ENCODE measurements at places on chromosomes 6 and 20.

DNA sequence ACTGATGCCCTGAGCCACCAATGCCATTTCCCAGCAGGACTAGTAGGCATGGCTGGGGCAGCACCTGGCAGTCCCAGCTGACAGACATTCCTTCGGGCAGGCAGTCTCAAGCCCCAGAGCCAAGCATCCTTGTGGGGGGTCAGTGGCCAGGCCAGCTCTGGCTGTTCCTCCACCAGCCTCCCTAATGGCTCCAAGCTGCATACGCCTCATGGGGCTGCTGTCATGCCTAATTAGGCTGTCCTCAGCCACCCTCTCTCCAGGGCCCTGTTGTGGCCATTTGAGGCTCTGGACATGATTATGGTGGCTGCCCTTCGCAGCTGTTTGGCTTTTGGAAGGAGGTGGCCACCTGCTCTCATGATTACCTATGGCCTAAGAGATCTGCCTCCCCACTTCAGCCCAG is 79.4 kb downstream of the DLGAP4 start:
- DNase-seq: no peak

DNA sequence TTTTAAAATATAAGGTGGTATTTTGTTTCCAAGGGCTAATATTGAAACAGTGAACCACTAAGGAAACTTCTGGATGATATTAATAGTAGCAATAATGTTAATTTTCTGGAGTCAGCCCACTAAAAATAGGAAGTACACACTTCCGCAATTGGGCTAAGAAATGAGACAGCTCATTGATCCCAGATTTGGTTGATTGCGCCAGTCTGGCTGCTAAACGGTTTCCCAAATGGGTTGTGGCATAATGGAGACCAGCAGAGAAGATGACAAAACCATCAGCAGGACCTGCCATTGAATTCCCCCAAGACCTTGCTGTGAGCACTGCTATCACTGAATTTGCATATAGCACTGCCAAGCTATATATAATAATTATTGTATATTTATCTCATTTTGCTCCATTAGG is 71.2 kb upstream of the SGK1 start:
- no peak for DNase-seq

DNA sequence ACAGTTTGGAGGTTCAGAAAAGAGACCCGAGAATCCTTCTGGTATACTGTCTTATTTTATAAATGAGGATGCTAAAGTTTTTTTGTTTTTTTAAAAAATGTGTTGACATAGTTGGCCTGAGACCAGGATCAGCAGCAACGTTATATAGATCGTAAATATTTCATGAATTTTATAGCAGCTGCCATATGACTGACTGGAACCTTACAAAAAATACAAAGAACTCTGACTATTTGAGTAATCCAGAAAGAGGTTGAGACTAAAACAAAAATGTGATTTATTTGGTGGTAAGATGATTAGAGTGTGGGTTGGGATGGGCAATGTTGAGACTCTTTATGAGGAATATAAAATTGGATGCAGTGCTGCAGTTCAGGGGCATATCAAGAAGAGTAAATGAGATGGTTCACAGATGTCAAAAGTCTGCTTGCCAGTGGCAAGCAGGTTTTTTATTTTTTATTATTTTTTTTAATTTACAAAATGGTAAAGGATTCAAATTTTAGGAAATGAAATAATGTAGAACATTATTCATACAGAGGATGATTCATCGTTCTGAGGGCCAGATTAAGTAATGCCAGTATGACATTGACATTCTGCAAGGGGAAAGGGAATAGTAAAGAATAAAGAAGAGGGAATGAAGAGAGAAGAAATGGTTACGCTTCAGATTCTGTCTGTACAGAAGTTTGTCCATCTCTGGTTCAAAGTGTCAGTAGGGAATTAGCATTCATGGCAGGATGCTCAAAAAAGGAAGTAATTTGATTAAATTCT is 58.5 kb downstream of the SCAF8 start:
- DNase-seq: no peak

- no peak for DNase-seq
These were observed 39.8 kb downstream of the GPR6 start for GRCh38 chr6:110017946-110018345.

- DNase-seq: no peak
These were observed 22.5 kb downstream of the TUBB2B start for GRCh38 chr6:3204921-3205320.

GRCh38 chr6:134539865-134540323 is 222.0 kb upstream of the SGK1 start:
- DNase-seq: no peak

- no peak for DNase-seq
These were observed 2.2 kb downstream of the HSPA1B start for GRCh38 chr6:31829633-31830283.

DNA sequence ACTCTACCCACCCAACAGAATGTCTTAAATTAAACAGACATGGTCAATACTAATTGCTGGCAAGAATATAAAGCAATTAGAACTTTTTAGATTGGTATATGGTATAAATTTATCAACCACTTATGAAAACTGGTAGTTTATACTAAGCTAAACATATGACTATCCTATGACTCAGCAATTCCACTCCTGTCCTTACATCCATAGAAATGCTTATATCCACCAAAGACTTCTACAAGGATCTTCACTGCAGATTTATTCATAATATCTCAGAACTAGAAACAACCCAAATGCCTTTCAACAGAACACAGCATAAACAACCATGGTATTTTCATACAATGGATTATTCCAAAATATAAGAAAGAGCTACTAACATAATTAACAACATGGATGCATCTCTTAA is 4.6 kb downstream of the ZNF184 start:
- no peak for DNase-seq

DNA sequence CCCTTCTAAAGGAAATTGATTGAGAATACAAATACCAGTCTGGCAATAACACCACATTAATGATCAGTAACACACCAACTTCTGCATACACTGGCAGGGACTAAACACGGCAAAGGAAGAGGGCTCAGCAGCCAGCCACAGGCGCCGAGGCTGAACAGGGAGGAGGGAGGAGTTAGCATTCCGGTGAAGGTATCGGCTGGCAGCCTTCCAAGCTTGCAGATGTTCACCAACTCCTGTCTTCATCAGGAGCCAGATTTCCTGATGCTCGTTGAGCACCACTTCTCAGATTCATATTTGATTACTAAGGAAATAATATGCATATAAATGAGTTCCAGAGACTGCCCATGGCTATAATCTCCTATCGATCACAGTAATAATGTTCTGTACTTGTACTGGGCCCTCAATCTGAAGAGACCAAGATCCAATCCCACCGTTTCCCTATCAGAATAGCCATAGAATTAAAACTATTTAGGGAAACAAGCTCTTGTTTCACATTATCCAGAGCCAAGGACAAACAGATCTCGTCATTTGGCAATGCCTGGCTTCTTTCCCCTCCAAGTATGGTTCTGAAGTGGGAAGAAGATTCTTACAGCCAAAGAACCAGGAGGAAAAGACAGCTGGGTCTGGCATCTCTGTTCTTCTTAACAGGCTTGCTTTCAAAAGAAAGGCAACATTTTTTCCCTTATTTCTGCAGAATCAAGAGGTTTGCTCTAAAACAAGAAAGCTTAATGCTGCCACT is 42.2 kb downstream of the GFOD1 start:
- DNase-seq: no peak

GRCh38 chr20:53782612-53783246 is 189.1 kb upstream of the ZNF217 start:
- DNase-seq: no peak

- no peak for DNase-seq
These were observed 418.6 kb downstream of the CDKAL1 start for GRCh38 chr6:20952699-20953474.

- DNase-seq: no peak
These were observed 124.0 kb upstream of the SLC2A12 start for GRCh38 chr6:134176264-134176975.

DNA sequence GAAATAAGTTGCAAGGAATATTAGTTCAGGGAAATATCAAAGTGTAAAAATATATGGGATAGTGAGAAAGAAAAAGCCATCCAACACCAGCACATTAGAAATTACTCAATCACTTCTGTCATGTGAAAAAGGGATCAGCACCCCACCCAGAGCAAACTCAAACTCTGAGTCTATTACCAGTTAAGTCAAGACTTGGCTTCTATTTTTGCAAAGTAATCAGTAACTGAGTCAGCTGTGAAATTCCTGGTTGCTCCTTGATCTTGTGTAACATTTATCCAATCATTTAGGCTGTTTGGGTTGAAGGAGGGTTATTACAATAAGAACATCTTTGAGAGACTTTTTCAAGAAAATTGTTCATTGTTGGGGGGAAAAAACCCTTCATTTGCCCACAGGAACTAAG is 51.2 kb downstream of the SLC22A23 start:
- no peak for DNase-seq

DNA sequence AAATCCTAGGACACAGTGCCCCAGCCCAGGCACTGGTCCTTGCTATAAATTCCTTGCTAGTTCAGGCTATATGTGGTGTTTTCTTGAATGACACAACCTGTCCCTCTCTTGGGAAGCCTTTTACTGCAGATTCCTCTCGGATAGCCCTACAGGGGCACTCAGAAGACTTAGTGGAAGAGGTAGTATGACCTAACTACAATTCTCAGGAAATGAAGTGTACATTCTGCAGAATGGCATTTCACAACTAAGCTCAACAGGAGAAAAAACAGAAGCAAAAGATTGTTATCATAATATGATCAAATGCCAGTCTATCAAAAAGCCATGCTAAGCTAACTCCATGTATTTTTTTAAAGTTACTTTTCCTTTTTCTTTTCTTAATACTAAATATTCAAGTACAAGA is 66.3 kb upstream of the FBXL4 start:
- no peak for DNase-seq

DNA sequence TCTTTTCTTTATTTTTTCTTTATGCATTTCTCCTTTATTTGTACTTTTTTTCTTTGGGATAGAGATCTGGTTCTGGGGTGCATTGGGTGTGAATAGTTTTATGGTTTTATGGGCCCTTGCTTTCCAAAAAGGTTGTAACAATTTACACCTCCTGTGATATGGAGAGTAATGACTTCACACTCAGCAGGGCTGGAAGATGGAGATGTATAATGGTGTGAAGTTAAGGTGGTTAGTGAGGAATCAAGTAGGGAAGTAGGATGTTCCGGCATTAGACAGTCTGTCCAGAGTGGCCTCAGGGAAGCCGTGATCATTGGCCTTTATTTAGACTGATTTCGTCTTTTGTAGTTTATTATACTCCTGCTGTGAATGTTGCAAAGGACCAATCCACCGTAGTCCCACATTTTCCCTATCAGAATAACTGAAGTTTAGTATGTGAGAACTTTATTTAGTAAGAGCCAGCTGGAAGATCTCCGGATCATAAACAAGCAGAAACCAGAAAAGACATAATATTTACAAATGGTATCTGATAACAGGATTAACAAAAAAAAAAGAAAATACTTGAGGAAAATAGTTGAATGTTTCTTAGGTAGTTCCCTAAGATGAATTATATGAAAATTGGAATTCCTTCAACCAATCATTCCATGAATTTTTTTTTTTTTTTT is 255.5 kb downstream of the TBC1D7 start:
- DNase-seq: no peak

GRCh38 chr6:129936329-129937165 is 75.4 kb upstream of the TMEM244 start:
- DNase-seq: no peak

DNA sequence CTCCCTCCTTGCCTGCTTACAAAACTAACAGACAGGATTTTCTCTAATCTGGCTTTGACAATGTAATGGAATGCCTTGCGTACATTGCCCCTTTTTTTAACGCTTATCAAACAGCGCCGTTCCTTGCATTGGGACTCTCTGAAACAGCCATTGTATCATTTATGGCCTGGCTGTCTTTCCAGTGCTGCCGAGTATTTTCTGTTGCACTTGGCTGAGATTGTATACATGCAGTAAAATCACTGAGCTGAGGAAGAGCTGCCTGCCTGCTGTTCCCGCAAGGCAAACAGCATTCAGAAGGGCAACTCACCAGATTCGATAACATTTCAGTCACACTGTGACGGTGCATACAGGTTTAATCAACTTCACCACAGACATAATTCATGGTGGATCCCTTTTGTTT is 106.0 kb downstream of the SH3BGRL2 start:
- DNase-seq: no peak

DNA sequence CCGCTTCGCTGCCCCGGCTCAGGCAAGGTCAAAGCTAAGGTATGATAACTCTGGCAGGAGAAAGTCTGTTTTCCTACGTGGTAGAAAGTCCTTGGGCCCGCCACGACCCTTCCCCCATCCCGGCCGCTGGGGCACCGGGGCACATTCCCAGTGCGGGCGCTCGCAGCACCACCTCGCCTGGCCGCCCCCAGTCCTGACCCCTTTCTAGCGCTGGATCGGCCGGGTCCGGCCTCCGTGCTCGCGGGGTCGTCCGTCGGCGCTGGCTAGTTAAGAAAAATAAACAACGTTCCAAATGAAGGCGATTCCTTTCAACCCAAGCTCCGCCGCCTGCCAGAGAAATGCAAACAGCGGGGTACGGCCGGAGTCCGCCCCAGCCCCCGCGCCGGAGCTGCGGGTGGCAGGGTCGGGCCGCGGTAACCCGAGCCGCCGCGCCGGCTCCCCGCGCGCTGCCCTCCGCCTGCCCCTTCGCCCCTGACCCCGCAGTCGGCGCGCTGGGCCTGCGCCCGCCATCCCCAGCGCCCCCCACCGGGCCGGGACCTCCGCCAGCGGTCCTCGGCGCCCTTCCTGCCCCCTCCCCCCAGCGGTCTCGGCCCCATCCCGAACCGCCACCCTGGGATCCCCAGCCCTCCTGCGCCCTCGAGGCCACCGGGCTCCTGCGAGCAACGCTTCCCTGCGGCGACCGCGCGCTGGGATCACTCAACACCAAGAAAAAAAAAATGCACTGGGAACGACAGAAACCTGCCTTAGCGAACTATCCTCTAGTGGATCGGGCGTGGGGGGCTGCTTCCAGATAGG is 37.6 kb downstream of the NCR2 start:
- no peak for DNase-seq

- peak; percentile 55 for DNase-seq
These were observed at the start of gene RIPOR2 for GRCh38 chr6:24935366-24936152. TSS of gene RIPOR2 (minus strand) at chr6:24935960. CDS start at chr6:24935898, 62 bp downstream.

GRCh38 chr20:43448748-43449535 is 8.8 kb upstream of the SRSF6 start:
- DNase-seq: no peak

- DNase-seq: no peak
These were observed 425.3 kb downstream of the EPM2A start for GRCh38 chr6:145309842-145310535.

DNA sequence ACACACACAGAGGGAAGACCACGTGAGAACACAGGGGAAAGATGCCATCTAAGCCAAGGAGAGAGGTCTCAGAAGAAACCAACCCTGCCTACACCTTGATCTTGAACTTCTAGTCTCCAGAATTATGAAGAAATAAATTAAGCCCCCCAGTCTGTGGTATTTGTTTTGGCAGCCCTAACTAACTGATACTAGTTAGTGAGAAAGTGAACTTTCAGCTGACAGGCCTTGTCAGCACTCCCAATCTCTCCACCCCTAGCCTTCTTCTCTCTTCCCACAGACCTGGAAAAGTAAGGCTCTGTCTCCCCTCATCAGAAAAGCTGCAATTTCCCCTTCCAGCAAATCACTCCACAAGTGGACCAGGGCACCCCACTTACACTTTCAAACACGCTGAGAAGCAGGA is 108.6 kb upstream of the CDYL start:
- no peak for DNase-seq

- DNase-seq: no peak
These were observed 18.0 kb upstream of the SIRPB2 start for GRCh38 chr20:1509237-1509636.

- no peak for DNase-seq
These were observed 100.8 kb downstream of the DLL1 start for GRCh38 chr6:170190046-170190445.

- DNase-seq: no peak
These were observed 22.9 kb upstream of the NPBWR2 start for GRCh38 chr20:64130271-64130670.

GRCh38 chr6:129317931-129318820 is 391.8 kb downstream of the ARHGAP18 start:
- DNase-seq: no peak

Measured in activated T-helper 1 cell treated with anti-CD3 and anti-CD28 coated beads, Interleukin-2, amount 50 U/mL, for 16 hours (primary cell).